Right atrium auricular region (tissue), 2 donors: ENCODE measurements at places on chromosomes 2 and 18. TPM values are rescaled to one million over a fixed set of nuclear protein-coding genes. Genes with fewer than 3 reads are reported as not detected.

LBX2 gene
- total RNA-seq, result 0.83 TPM

DNA sequence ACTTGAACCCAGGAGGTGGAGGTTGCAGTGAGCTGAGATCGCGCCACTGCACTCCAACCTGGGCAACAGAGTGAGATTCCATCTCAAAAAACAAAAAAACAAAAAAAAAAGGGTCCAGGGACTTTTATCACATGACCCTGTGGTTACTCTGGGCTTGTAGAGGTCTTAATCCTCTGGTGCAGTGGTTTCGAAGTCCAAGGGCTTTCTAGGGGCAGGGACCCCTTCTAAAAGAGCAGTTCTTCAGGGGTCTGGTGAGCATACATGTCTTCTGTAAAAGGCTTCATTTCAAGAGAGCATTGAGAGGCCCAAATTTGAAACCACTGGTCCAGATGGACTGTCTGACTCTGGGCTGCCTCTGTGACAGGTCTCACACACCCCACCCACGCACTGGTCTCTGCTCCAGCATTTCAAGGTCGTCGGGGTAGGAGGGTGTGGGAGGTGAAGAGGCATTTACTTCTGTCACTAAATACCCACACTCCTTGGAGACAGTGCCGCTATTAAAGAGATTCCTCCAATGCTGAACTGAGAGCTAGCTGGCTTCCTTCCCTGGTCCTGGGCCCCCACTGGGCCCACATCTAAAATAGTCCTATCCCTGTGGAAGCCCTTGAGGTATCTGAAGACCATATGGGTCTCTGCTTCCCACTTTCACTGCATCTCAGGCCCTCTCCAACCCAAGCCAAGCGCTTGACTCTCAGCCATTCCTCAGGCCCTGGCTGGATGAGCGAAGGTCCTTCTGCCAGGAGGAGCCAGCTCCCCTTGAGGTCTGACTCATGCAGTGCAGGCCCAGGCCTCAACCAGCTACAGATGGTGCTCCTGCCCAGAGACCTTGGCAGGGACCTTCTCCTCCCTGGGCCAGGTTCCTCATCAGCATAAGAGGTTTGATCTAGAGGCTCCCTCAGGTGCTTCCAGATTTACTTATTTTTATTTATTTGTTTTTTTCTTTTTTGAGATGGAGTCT is 44.8 kb downstream of the PAX8 start:
- no peak for DNase-seq

GATA6 gene
- 88.7 TPM for total RNA-seq

- DNase-seq, result peak; percentile 82
These were observed 104.9 kb downstream of the ASAP2 start for GRCh38 chr2:9311488-9311887.

DNA sequence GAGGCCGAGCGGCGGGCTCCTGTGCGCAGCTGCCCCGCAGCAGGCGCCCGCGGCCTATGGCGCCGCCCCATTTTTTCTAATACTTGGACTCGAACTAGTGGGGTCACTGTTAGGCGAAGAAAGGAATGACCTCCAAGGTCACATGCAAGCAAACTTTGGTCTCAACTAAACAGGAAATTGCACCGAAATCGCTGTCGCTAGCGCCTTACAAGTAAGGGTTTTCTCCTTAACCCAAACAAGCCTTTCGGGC is 339 bp downstream of the ACAA2 start:
- peak; percentile 64 for DNase-seq

DNA sequence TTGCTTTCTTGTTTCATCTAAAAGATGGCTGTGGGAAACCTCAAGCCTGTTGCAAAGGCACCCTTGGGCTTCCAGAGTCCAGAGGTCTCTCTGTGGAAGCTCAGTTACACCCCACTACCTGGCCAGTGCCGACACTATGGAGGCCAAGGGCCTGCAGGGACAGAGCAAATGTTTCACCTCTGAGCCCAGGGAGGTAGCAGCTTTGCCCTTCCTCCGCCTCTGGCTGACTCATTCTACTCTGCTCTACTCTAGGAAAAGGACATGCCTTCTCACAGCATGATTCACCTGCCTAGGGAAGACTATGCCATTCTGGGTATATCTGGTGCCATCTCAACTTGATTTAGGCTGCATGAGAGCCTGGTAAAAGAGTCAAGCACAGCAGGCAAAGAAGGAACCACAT is 12.2 kb downstream of the MYOM1 start:
- DNase-seq, result no peak

ALK gene
- total RNA-seq, result 0.16 TPM

GRCh38 chr18:10332452-10332851 is 122.0 kb upstream of the APCDD1 start:
- no peak for DNase-seq

DNA sequence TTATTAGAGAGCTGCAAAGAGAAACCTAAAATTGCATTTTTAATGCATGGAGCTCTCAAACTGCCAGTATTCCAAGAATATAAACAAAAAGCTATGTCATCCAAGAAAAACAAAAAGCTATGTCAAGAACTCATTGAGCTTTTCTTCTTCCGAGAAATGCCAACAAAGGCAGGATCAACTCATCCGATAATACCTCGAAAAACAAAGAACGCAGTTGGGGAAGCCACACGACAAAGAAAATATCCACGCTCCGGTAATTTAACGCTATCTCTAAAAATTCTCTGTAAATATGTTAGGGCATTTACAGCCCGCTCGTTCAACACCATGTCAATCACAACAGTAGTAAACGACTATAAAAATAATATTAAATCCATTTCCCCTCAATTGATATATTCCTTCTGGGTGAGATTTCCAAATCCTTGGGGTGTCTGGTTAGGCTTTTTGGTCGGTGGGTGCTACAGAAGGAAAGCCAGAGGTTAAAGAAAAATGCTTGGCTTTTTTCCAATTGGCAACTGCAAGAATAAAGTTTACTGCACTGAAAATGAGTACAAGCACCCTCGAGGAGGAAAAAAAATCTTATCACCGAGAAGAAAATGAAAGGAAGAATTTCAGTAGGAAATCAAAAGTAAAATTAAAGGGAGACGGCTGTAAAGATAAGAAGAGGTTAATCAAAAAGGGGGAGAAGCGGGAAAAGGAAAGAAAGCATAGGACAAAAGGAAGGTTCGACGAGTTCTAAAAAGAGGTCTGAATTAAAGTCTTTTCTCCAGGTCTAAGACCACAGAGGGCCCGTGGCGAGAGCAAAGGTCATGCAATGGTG is 856 bp downstream of the TIA1 start:
- no peak for DNase-seq

DNA sequence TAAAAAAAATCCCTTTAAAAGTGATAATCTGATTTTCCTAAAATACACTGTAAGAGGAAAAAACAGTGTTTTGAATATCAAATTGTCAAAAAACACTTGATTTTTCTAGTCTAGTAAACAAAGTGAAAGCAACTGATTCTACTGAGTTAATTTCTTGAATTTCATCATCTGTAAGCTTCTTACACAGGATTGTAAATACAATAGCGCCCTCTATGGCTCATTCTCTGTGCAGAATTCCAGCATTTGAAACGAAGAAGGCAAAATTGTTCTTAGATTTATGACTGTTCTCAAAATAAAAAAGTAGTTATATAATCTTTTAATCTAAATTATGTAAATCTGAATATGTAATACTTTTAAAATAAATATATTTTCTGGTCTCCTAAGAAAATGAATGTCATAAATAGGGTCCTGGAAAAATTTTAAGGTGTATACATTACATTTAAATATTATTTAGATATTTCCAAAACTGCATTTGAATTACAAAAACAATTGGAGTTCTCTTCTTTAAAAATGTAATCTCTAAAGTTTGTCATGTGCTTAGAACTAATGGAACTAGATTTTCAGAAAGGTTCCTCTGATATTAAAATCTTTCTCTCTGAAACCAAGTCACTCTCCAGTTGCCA is 176.9 kb upstream of the MC4R start:
- DNase-seq, result no peak

UGT1A4 gene
- not detected for total RNA-seq

DNA sequence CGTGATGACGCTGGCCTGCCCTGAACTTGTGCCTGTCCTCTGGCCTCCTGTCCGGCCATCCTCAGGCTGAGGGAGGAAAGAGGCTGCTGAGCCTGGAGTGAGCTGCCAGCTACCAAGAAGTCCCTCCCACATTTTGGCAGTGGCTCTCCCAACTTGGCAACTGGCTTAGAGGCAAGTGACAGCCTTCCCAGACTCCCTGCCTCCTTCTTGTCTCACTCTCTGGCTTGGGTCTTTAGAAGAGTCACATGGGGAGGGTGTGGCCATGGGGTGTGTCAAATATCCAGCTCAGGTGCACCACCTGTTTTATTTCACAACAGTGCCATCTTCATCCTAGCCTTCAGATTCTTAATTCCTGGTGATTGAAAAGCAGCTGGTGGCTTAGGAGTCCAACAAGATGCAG is 222.9 kb downstream of the PRKCE start:
- DNase-seq, result peak; percentile 78

DNA sequence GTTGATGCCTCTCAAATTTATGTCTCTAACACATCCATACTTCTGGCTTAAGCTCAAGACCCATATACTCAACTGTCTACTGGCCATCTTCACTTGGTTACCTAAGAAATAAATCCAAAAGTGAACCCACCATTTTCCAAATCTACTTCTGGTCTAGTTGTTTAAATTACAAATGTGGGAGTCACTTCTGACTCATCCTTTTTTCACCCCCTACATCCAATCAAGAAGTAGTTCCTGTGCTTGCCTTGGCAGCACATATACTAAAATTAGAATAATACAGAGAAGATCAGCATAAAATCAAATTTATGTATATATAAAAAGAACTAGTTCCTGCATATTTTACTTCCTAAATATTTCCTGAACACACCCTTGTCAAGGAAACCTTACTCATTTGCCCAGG is 53.6 kb downstream of the STRN start:
- no peak for DNase-seq

- no peak for DNase-seq
These were observed at the start of gene CHST9 for GRCh38 chr18:27185025-27185763. TSS of gene CHST9 (minus strand) at chr18:27185308. CDS start at chr18:27142809, 42,499 bp downstream.

SRD5A2 gene
- not detected for total RNA-seq

GRCh38 chr2:56185582-56186046 is 1.8 kb downstream of the CCDC85A start:
- DNase-seq, result peak; percentile 65
